ENCODE measurements at places on chromosomes 2 and 18.
A peak's percentile ranks its signal among the peaks of the same experiment; 100 is the strongest.

DNA sequence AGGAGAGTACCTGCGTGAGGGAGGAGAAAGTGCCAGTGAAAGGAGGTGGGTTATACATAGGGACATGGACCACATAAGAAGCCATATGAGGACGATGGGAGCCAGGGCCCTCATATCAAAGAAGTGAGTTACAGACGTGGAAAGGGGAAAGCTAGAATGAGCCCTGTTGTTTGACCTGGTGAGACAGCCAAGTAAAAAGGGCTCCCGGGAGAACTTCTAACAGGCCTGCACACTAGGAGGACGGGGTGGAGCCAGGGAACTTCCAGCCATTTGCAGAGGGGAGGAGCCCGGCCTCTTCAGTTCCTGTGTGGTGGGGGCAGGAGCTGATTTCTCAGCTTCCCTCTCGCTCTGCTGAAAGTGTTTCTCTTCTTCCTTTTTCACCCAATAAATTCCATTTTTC, 84.1 kb upstream of the SLC66A3 start:
- no peak for DNase-seq

DNA sequence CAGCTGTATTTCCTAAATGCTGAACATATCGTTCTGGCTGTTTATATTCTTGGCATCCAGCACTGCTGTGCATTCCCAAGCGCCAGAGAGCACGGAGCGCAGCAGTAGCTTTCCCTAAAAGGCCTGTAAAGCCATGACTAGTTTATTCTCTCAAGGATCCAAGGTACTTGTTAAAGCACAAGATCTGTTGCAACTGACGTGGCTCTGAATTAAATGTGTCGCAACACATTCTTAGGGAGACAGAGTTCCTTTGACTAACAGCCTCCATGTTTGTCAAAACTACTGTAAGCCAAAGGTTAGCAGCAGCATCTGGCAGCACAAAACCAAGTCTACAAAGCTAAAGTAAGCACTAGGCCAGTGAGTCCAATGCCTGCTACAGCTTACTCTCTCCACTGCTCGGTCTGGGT, 188.6 kb upstream of the FN1 start:
- DNase-seq = no peak

- no peak for DNase-seq
Observed at GRCh38 chr2:47234456-47234855, 79.3 kb upstream of the STPG4 start.

DNA sequence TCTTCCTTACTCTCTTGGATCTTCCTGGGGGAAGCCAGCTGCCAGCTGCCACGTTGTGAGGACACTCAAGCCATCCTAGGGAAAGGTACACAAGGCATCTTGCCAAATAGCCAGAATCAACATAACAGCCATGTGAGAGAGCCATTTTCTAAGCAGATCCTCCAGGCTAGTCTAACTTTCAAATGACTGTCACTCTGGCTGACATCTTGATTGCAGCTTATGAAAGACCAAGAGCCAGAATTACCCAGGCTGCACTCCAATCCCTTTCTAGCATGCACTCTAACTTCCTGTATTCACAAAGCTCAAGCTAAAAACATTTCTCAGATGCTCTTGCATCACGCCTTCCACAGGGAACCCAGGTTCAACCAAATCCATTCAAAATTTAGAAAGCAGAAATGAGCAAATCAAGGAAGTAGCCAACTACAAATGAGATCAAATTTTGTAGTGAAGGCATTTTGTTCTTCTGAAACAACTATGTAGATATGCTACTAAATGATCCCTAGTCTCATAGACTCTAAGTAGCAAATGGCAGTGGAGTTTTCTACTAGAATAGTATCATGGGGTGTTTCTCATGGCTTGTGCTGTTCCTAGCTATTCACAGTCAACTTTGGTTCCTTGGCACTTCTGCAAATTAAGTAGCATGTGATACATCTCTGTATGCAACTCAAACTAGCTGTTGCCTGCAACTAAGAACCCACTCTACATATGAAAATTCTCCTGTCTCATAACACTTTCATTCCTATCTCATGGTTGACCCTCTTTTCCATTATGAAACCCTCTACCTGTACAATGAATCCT, 281.9 kb downstream of the ZEB2 start:
- no peak for DNase-seq

DNA sequence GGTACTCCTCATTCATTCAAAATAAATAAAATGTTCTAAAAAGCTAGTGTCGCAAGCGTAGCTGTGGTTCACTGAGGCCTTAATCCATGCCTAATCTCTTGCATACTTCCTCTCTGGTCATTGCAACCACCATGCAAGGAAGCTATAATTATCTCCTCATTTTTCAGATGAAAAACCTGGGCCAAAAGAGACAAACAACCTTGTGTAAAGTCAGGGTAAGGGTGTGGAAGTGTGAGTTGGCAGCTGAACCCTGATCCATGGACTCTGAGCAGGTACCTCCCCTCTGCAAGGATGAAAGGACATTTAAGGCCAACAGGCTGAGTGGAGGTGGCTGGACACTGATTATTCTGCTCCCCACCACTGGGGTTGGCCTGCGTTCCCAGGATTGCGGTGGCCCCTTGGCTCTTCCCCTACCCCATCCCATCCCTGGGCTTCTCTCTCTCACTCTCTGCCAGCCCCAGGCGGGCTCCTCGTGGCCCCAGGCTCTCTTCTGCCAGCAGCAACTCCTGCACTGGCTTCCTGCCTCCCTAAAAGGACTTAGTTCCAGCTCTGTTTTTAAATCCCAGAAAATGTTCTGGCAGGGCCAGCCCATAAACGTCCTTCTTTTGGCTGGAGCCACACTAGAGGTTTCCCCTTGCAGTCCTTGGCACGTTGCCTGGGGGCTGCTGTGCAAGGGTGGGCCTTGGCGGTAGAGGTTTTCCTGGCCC, 72.0 kb upstream of the AFF3 start:
- DNase-seq = no peak

- no peak for DNase-seq
Observed at GRCh38 chr2:1645761-1646476, 98.4 kb downstream of the PXDN start.

GRCh38 chr18:68843473-68844089, 45.7 kb downstream of the CCDC102B start:
- no peak for DNase-seq

- DNase-seq = no peak
Observed at GRCh38 chr2:71816815-71817214, 330.8 kb downstream of the CYP26B1 start.

GRCh38 chr2:102024410-102024809, 32.6 kb downstream of the IL1R2 start:
- DNase-seq = no peak

DNA sequence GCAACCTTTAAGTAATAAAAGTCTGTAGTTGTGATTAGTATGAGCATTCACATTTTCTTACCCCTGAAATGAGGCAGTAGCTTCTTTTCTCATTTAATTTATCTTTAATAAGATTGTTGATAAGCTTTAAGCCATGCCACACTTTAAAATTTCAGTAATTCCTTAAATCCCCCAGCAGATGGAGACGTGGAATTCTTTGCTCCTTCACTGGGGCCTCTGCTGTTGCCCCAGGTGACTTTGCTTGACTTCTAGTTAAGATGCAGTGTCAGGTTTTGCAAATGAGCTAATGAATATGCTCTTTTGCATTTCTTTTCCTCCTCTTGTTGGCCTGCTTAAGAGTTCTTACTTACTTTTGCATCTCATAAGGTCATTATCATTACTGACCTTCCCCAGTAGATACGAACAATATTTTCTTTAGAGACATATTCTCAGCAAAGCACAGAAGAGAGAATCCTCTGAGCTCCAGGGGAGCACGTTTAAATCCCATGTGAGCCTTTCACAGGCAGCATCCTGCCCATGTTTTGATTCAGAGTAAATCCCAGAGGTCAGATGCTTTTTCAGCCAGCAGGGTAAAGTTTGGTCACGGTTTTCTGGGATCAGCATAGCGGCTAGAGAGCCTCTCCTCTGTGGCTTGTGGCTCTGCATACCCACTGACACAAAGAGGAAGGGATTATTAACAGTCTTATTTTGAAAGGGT, 222.9 kb downstream of the PTPRM start:
- no peak for DNase-seq

GRCh38 chr2:236731767-236732580, 162.3 kb downstream of the ACKR3 start:
- peak; percentile 43 for DNase-seq

DNA sequence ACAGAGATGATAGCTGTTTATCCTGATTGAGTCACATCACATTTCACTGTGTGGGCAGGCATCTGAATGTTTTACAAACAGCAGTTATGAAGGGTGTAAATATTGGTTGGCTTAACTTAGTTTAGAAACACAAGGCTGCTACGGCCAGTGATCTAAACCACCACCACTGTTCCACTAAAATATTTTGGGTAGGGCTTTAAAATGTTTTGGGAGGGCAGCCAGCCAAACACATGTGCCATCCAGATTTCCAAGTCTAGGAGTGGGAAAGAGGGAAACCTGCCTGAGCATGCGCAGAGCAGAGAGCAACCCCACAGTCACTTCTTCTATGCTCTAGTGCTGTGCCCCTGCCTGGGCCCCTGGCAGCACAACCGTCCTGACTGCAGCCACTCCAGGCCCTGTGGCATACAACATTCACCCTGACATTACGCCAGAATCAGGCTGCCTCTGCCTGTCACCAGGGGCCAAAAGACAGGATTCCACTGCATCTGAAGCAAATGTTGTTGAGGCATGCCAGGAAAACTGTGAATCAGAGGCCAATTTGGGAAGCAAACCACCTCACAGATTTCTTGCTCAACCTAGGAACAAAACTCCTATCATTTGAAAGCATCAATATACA, 74.8 kb upstream of the COL5A2 start:
- peak; percentile 13 for DNase-seq

DNA sequence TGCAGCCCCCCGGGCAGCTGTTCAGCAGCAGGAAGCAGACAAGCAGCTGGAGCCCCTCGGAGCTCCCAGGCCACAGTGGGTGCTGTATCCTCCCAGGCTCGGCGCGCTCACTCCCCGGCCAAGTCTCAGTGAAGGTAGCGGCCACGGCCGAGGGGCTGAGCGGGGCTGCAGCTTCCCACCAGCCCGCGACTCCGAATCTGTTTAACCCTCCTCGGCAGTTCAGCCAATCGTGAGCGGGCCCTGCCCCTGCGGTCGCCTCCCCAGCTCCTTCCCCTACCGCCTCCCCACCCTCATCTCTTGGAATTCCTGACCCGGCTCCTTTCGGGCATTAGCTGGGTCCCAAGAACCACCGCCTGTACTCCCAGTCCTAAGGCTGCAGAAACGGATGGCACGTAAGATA, at the start of gene RESP18:
Gene RESP18 (minus strand): TSS at position 203 of the 400 bp plus-strand sequence.
- no peak for DNase-seq

DNA sequence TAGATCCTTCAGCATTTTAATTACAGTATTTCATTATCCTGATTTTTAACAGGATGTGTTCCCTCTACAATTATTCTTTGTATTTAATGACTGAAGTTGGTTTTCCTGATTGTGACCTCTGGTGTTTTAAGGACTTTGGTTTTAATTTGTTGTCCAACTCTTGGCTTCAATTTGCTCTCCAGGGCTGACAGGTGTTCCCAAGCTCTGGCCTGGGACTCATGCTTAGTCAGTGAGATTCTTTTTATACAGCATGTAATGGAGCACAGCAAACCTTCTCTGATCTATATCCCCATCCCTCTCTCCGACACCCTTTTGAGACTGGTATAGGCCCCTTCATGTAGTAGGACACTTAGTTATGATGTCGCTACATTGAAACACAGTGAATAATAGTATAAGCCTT, 896.3 kb downstream of the TSN start:
- DNase-seq = no peak

GRCh38 chr2:180222644-180223043, 215.5 kb upstream of the CWC22 start:
- DNase-seq = no peak

- DNase-seq = no peak
Observed at GRCh38 chr2:15729709-15730544, 138.3 kb downstream of the DDX1 start.

- no peak for DNase-seq
Observed at GRCh38 chr2:216210701-216211540, 101.8 kb downstream of the XRCC5 start.

- DNase-seq = no peak
Observed at GRCh38 chr18:68735483-68736343, 20.8 kb upstream of the TMX3 start.

GRCh38 chr2:3241971-3242746, 135.5 kb downstream of the EIPR1 start:
- DNase-seq = no peak

All from dorsolateral prefrontal cortex (tissue), 122 donors.